ENCODE measurements at places on chromosomes 4 and X.

DNA sequence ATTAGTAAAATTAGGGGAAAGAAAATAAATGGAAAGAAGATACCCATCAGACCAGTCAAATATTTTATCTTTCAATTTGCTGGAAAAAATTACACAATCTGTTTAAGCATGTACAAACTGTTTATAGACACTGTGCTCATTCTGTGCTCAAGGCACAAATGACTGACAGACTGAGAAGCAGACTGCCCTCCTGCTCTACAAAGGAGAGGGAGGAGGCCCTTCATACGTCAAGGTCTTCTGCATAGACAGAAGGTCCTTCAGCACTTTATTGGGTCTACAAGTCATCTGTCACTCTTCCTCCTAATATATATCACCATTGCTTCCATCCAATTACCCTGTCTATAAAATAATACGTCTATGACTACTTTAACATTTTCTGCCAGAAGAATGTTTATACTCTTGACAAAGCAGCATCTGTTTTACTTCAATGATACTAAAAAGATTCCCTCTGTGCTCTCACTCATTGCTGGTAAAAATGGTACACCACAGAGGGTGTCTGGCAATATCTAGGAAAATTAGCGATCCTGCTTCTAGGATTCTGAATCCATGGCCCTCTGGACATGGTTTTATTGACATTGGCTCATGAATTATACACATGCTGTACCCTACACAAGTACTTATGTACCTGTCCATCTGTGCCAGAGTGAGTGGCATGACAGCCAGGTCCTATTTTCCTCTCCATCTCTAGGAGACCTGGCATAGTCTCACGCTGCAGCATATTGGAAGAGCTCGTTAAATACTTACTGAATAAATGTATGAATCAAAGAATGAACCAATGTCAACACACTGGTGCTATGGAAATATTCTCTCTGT lies 11.3 kb downstream of the SLC10A6 start:
- no peak for DNase-seq

DNA sequence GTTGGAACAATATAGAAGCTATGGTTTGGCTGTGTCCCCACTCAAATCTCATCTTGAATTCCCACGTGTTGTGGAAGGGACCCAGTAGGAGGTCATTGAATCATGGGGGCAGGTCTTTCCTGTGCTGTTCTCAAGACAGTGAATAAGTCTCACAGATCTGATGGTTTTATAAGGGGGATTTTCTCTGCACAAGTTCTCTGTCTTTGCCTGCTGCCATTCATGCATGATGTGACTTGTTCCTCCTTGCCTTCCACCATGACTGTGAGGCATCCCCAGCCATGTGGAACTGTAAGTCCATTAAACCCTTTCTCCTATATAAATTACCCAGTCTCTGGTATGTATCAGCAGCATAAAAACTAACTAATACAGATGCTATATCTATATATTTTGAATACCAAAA lies 135.2 kb upstream of the EDNRA start:
- DNase-seq = no peak

GRCh38 chr4:14743172-14743571 lies 259.1 kb upstream of the CPEB2 start:
- no peak for DNase-seq

DNA sequence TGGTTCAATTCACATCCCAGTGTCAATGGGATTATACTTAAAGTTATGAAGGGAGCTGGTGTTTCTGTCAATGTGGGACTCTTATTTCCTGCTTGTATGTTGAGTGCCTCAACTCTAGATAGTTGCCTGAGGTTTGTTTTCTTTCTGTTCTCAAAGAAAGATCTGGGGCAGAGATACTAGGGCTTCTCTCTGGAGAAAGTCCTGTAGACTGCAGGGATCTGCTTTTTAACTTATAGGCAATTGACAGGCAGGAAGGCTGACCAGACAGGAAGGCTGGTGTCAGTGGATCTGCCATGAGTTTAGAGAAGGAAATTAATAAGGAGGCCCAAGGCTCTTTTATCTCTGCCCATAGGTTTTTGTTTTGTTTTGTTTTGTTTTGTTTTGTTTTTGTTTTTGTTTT lies 64.0 kb upstream of the PRKX start:
- no peak for DNase-seq

- DNase-seq = no peak
Measured at GRCh38 chr4:40212674-40213527, 16.1 kb downstream of the RHOH start.

DNA sequence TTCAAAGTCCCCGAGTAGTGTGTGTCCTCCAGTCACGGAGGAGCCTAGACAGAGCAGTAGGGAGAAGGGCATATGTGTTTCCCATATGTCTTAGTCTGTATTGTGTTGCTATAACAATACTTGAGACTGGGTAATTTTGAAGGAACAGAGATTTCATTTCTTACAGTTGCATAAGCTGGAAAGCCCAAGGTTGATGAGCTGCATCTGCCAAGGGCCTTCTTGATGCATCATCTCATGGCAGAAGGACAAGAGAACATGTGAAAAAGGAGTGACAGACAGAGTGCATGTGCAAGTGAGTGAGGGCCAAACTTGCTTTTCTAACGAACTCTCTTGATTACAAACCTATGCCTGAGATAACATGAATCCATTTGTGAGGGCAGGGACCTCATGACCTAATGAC lies 243.4 kb downstream of the ARHGAP10 start:
- no peak for DNase-seq

DNA sequence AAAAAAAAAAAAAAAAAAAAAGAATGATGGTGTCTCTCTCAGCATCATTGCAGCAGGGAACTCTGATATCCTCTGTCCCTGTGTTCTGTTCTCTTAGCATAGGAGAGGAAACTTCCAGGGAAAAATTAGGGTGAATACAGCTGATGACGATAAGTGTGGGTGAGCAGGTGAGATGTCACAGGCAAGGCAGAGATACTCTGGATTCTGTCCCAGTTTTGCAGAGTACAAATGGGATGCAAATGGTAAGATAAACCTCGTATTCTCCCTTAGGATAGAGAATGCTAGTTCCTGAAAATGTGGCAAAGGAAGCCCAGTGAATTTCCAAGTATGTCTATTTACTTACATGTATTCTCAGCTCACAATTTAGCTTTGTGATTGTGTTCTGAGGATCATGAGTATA lies 671.6 kb upstream of the BOD1L1 start:
- no peak for DNase-seq

DNA sequence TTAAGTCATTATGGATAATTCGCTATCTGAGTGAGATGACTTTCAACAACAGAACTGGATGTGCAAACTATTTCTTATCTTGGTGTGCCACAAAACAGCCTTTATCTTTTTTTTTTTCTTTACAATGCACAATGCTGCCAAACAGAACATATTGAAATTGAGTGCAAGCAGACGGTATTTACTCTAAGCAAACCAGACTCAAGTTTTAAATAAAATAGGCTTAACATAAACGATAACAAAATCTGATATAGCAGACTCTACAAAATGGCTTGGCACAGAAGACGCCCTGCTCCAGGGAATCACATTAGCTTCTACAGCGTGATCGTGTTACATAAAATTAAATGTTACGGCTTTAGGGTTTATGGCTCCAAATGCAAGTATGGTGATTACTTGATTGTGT lies 9.6 kb upstream of the STK32B start:
- DNase-seq = no peak

DNA sequence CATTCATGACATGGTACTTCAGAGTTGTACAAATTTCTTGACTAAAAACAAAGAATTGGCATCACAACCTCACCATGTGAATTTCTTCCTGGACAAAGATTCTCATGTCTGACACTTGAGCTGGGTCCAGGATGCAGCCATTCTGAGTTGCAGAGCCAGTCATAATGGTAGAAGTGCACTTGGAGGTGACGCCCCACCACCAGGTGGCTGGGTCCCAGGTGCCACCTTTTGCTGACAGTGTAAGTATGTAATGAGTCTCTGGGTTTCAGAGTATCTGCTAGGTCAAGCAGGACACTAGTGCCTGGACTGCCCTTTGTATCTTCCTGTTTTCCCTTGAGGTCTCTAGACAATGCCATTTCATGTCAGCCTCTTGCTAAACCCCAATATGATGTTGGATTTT lies 36.6 kb upstream of the WDR1 start:
- no peak for DNase-seq

DNA sequence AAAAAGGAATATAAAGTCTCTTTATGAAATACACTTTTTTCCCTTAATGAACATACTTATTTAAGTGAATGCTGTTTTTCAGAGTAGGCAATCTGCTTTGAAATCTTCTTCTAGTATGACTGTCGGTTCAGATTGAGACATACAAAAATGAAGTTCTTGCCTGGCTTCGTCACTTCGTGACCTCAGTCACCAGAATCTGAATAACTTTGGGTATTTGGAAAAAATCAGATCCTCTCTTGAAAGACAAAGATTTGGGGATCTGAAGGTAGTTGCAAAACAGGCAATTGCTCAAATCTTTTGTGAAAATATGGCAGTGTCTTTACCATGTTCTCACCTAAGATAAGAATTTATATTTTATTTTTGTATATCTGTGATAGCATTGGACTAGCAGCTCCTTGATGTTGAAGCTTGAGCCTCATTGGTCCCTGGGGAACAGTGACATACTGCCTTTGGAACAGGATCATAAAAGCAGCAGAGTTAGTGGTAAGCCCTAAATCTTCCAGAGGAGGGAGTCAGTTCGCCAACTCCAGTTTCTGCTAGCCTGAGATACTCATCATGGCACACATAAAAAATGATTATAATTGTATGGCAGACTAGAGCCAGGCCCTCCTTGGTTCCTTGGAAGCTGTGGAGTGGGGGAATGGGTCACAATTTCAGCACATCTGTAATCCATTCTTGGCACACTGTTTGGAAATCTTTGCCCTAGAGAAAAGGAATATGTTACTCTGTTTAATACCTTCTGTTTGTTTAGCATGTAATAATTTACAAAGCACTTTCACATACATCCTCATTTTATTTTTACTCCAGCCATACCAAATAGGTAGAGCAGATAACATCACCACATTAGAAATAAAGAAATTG lies 5.0 kb downstream of the ARFIP1 start:
- DNase-seq = no peak

- DNase-seq = no peak
Measured at GRCh38 chr4:148315049-148315448, 127.2 kb downstream of the NR3C2 start.

Measured in effector CD8-positive, alpha-beta T cell (primary cell).